ENCODE measurements at places on chromosomes 7 and 10. TPM values are rescaled to one million over a fixed set of nuclear protein-coding genes. Genes with fewer than 3 reads are reported as not detected.

DNA sequence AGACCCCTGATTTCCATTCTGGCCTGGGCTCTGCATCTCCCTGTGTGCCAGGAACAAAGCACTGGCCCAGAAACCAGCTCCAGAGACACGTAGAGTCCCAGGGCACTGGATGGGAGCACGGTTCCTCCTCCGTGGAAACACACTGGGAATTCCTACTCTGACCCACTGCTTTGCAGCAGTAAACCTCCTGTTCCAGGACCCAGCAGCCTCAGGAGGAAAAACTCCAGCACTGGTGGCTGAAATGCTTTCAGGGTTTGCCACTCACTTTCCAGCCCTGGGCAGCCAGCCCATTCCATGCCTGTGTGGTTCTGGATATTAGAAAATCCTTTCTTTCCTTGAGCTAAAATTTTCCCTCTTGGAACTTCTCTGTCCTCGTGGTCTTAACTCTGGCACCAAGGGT, 58.0 kb downstream of the FAM171A1 start:
- H3K4me3 ChIP-seq, result no peak overlapping the region
- no peaks in the 10 kb centered on the region for H3K36me3 ChIP-seq
- no peak for DNase-seq
- H3K27ac ChIP-seq, result peak overlapping the region; percentile 44
- no peaks in the 10 kb centered on the region for H3K27me3 ChIP-seq

- H3K4me1 ChIP-seq, result peaks cover 5% of the 10 kb centered on the region
- DNase-seq, result no peak
- H3K36me3 ChIP-seq, result no peaks in the 10 kb centered on the region
- no peak overlapping the region for H3K4me3 ChIP-seq
Measured at GRCh38 chr10:368579-369220, 233.4 kb downstream of the ZMYND11 start.

- no peaks in the 10 kb centered on the region for H3K36me3 ChIP-seq
- H3K27ac ChIP-seq, result no peak overlapping the region
- DNase-seq, result peak; percentile 86
- no peak overlapping the region for H3K4me3 ChIP-seq
- no peaks in the 10 kb centered on the region for H3K27me3 ChIP-seq
Measured at GRCh38 chr7:117901089-117901797, 28.0 kb upstream of the CTTNBP2 start.

- H3K27ac ChIP-seq, result peak overlapping the region; percentile 36
- no peaks in the 10 kb centered on the region for H3K4me1 ChIP-seq
- peak; percentile 20 for DNase-seq
- no peaks in the 10 kb centered on the region for H3K27me3 ChIP-seq
- no peaks in the 10 kb centered on the region for H3K36me3 ChIP-seq
- H3K4me3 ChIP-seq, result no peak overlapping the region
Measured at GRCh38 chr10:308572-309085, 173.4 kb downstream of the ZMYND11 start.

DNA sequence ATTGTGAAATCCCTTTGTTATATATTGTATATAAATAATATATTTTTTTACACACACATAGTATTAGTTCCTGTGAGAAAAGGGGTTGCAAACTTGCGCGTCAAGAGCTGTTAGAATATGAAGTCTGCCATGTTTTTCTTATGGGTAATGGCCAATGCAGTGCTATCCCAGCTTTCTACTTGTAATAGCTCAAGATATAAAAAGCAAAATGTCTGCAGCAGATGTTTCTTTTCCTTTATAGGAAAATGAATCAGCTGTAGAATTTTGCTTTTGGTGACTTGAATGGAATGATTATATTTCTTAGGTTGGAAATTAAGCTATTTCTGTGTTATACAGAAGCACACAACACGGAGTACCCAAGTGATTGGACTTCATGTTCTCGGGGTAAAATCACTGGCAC, 53.3 kb upstream of the TMEM236 start:
- H3K4me1 ChIP-seq, result no peaks in the 10 kb centered on the region
- no peaks in the 10 kb centered on the region for H3K36me3 ChIP-seq
- no peak for DNase-seq
- no peak overlapping the region for H3K4me3 ChIP-seq

DNA sequence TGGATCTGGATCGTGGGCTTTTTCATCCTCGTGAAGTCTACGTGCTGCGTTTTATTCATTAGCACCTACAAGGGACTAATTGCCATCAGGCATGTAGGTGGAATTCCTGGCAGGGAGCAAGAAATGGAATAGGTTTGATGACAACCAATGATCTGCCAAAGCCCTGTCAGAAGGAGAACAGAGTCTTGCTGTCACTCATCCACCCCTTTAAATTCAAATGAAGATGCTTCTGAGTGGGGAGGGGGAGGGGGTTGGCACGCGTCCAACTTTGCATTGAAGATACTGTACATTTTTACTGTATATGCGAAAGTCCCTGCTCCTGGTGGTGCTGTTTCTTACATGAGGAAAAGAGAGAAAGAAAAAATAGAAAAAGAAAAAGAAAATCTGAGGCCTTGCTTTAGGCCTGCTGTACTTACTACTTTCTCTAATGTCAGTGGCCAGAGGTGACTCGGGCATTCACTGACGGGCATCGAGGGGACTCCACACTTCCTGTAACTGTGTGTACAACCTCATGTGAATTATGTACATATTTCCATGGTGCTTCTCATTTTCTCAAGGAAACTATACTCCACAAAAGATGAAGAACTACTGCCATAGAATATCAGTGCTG, 569.1 kb downstream of the INHBA start:
- no peaks in the 10 kb centered on the region for H3K36me3 ChIP-seq
- H3K4me3 ChIP-seq, result no peak overlapping the region
- no peak for DNase-seq

DNA sequence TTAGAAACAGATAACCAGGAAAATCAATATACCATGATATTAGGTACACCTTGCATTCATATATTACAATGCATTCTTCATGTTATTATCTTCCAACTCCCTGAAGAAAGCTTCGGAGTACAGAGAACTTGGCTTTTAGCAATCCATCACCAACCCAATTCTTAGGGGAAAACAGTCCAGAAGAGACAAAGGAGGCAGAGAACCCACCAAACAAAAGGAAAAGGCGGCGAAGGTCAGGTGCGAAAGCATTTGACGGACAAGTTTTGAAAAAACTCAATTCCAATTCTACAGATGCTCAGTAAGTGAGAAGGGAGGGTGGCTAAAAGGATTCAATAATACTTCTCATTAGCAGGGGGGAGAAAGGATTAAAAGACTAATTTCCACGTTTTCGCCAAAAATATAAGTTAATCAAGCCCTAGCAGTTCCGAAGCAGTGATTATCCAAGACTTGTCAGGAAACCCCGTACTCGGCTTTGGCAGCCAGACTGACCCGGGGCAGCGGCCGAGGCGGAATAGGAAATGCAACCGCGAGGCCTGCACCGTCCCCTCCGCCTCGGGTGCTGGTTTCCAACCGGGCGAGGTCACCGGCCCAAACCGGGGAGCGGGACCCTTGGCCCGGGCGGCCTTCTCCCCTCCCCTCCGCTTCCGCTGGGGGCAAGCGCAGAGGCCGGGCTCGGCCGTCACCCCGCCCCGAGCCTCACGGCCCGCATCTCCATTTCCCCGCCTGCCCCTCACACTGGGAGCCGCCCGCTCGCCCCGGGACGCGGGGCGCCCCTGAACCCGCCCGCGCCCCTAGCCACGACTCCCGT, 747 bp downstream of the GDI2 start:
- H3K4me3 ChIP-seq, result peak overlapping the region; percentile 95
- H3K27ac ChIP-seq, result peak overlapping the region; percentile 99
- peak; percentile 55 for DNase-seq
- no peaks in the 10 kb centered on the region for H3K27me3 ChIP-seq

- peak overlapping the region; percentile 52 for H3K27ac ChIP-seq
- no peak for DNase-seq
- peaks cover 50% of the 10 kb centered on the region for H3K27me3 ChIP-seq
- peak overlapping the region; percentile 60 for H3K4me3 ChIP-seq
- peaks cover 11% of the 10 kb centered on the region for H3K4me1 ChIP-seq
Measured at GRCh38 chr7:131556909-131557651, 652 bp upstream of the PODXL start.

The RAPGEF5 gene
- 109 TPM for total RNA-seq

The PIP gene
- not detected for total RNA-seq
